Thymus (tissue), 14 donors: ENCODE measurements at places on chromosomes 4 and X.

GRCh38 chr4:164753873-164754488 is at the start of gene SMIM31:
Gene SMIM31, plus strand, starts transcription at chr4:164754131. Its CDS starts 16,313 bp downstream, at chr4:164770444.
- DNase-seq, result no peak

DNA sequence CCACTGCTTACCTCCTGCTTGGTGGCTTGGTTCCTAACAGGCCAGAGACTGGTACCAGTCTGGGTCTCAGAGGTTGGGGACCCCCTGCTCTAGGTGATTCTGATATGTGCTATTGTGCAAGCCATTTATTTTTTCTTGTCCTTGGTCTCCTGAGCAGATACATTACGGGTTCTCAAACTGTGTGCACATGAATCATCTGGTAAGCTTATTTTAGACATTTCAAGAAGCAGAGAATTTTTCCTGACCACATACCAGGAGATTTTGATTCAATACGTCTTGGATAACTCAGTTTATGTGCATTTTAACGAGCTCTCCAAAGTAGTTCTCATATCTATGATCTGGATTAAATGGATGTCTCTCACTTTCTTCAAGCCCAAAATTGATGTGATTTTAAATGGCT is 77.2 kb downstream of the FHIP1A start:
- DNase-seq, result no peak

DNA sequence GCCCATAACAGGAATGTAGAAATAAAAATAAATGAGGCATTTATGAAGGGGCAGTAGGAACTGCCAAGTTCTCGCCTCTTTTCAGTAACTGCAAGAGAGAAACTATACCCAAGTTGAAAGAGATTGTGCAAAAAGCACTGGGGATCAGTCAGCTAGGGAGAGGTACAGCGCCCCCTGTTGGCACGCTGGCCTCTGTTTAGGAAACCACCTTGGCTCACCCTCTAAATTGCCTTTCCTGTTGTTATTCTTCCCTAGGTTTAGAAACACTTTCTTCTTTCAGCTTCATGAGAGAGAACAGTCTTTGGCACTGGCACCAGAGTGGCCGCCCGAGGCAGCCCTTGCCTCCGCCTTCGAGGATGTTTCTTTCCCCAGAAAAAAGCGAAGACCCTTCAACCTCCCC is 348.5 kb downstream of the MID1IP1 start:
- peak; percentile 42 for DNase-seq

- peak; percentile 41 for DNase-seq
Observed at GRCh38 chr4:15654593-15655222, 449 bp downstream of the FBXL5 start.

- DNase-seq, result no peak
Observed at GRCh38 chr4:54526560-54526959, 131.2 kb upstream of the KIT start.

- no peak for DNase-seq
Observed at GRCh38 chrX:24842486-24842885, 148.8 kb downstream of the POLA1 start.

GRCh38 chr4:89722517-89722916 is 114.4 kb downstream of the SNCA start:
- no peak for DNase-seq

DNA sequence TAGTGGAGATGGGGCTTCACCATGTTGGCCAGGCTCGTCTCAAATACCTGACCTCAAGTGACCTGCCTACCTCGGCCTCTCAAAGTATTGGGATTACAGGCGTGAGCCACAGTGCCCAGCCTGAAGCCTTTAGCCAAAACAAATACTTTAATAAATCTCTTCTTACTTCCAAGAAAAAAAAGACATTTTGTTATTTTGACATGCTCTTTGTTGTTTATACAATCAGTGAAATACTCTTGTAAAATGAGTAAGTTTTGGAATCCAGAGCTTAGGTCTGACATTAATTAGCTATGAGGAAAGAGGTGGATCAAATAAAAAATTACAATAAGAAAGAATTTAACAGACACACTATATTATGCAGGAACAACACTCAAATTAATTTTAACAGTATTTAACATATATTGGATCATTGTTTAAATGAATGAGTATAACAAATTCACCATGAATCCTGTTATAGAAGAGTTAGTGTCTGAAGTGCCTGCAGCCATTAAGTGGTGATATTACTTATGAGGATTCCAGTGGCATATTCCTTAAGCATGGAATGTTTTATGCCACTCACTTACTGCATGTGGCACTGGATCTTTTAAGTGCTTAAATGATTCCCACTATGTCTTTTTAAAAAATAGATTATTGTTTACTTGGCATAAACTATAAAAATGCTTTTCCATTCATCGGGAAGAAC is 260.1 kb upstream of the GIMD1 start:
- no peak for DNase-seq

DNA sequence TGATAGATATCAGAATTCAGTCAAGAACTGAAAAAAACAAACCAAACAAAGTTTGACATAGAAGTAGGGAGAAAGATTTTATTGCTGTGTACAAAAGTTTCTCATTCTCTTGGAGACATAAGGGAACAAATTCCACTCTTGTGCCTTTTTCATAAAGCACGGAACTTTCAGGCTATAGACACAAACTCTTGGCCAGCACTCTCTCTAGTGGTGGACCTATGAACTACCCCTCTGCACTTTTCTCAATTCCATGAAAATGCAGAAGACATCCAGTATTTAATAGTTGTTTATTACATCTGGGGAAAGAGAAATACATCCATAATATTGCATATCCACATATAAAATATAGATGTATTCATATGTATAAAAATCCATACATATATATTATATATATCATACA is 291.6 kb upstream of the HS3ST1 start:
- no peak for DNase-seq

GRCh38 chrX:107711521-107712181 is 63.9 kb downstream of the TSC22D3 start:
- DNase-seq, result no peak

DNA sequence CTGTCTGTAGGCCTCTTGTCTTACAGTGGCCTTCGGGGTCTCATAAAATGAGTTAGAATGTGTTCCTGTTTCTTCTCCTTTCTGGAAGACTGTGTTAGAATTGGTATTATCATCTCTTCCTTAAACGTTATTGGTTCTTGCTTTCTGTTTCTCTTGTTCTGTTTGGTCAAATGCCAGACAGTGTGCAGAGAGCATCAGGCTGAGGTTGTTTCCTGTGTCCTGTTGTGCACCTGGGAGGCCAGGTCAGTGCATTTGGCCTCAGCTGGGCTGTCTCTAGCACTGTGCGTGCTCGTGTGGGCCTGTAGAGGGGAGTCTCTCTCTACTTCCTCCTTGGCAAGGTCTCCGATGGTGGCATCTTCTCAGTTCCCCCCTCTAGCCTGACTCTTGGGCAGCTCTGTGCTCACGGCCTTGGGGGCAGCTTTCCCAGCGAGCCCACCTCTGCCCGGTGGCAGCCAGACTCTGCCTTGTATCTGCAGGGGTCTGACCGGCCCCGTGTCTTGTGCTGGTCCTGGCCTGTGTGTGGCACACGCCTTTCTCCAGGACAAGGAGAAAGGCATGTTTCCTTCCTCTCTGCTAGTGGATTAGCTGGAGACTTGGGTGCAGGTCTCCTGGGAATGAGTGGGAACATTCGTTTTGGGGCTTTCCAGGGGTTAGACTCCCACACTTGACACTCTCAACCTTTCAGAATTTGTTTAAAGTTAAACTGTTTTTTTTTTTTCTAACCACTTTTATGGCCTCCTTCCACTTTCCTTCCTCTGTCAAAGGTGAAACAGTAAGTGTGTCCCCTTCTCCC is 62.3 kb downstream of the FAM193A start:
- DNase-seq, result no peak

DNA sequence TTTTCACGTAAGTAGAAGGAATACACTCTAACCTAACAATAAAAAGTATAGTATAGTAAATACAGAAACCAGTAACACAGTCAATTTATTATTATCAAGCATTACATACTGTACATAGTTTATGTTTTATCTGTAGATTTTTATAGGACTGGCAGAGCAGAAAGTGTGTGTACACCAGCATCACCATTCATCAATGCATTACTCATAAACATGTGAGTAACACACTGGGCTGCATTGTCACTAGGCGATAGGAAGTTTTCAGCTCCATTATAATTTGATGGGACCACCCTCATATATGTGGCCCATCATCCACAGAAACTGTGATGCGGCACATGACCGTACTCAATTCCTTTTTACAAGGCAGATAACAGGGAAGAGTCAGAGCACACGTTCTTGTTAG is 137.8 kb upstream of the RBPJ start:
- no peak for DNase-seq

- DNase-seq, result no peak
Observed at GRCh38 chr4:62871078-62871477, 1538.2 kb downstream of the TECRL start.

DNA sequence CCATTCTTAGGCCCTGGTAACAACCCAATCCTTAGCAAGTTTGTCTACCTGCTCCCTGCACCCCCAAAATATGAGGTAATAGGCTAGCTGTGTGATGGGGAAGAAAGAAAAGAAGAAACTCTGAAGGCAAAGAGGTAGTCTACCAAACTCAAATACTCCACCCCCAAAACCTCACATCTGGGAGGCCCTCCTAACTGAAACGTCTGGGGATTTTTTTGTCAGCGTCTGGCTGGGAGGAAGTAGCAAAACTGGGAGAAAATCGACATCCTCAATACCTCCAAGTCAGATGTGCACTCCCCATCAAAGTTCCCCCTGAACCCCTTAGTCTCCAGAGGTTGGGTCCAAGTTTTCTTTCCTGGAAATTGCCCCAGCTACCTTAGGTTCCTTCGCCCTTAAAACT is 1.0 kb downstream of the LAMP2 start:
- DNase-seq, result no peak

- peak; percentile 41 for DNase-seq
Observed at GRCh38 chrX:8879750-8880149, 78.6 kb upstream of the FAM9A start.

- no peak for DNase-seq
Observed at GRCh38 chrX:103063918-103064434, at the start of gene BEX1. Gene BEX1, minus strand, starts transcription at chrX:103064171. Its CDS starts 897 bp downstream, at chrX:103063274.

GRCh38 chr4:185128272-185129119 is 14.6 kb upstream of the SLC25A4 start:
- DNase-seq, result no peak

DNA sequence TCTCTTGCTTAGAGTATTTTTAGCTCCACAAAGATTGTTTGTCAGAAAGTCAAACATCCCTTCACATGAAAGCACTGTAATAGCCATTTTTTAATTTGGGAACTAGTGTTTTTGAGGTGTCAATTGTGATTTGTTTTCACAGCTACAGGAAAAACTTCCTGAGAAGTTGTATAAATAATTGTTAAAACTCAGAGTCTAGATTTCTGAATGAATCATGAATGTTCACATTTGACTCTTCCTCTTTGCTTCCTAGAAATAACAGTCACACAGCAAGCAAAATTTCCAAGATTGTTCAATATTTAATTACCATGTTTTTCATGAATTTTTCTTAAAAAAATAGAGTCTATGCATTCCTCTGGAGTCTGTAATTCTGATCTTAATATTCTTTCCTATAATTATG is 156.9 kb upstream of the SLC7A11 start:
- DNase-seq, result no peak

GRCh38 chr4:155140889-155141288 is 67.5 kb upstream of the NPY2R start:
- no peak for DNase-seq

- no peak for DNase-seq
Observed at GRCh38 chrX:499870-500364, 113.2 kb upstream of the PPP2R3B start.

- no peak for DNase-seq
Observed at GRCh38 chr4:87321888-87322287, 794 bp downstream of the HSD17B13 start.

GRCh38 chrX:20313899-20314298 is 47.2 kb upstream of the RPS6KA3 start:
- DNase-seq, result no peak

DNA sequence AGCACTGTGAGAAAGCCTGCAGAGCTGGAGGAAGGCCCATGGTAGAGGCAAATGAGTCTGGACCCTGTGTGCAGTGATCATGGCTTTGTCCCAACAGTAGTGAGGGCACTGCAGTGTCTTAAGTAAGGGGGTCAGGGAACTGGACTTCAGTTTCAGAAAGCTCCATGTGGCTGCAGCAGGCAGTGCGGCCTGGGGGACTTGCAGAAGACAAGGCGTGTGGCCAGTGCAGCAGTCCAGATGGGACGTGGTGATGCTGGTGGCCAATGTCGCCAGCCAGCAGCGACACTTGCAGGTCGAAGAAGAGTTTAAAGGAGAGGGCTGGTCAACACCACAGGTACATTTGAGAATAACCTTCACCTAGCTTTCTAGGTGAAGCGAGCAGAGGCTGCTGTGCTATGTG is 113.4 kb downstream of the ZNF827 start:
- DNase-seq, result no peak

DNA sequence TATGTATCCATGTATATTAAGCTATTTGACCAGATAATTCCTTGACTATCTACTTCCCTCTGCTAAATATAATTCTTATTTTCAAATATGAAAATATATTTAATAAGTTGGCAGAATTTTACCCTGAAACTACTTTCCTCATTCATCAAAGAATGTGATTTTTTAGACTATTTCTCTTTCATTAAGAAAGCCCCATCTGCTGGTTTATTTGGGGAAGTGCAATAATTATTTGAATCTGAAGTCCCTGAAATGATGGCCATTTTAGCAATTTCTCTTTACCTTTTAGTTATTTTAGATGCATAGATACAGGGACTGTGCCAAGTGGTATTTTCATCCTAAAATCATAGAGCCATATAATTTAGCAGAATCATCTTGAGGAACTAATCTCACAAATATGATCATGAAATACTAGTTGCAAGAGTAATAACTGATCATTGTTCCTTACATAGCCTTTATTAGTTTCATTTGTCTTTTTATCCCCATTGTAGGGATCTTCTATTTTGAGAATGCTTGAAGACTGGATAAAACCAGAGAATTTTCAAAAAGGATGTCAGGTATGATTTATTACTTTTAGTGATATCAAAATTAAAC is 39.0 kb downstream of the ENPEP start:
- peak; percentile 50 for DNase-seq

DNA sequence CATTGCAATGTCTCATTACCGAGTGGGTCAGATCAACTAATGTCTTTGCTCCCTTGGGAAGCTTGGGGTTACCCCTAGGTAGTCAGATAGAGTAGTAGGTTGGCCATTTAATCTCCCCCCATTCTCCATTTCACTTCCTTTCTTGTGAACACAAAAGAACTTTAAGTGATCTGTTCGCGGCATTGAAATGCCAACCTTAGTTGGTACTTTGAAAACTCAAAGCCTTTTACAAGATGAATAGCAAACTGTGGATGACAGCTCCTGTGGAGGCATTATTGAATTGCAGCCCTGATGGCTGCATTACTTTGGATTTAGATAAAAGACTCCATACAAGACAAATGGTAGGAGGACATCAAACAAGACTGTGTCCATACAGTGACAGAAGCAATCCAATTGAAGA is 469.1 kb downstream of the GBA3 start:
- no peak for DNase-seq

DNA sequence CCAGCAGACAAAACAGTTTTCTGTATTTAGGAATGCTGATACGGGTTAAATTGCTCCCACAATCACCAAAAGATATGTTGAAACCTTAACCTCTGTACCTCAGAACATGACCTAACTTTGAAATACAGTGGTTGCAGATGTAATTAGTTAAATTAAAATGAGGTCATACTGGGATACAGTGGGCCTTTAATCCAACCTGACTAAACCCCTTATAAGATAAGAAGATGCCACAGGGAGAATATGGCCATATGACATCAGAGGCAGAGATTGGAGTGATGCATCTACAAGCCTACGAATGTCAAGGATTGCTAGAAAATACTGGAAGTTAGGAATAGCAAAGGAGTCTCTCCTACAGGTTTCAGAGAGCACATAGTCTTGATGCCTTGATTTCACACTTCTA is 32.1 kb upstream of the PARM1 start:
- no peak for DNase-seq
